ENCODE measurements at places on chromosomes 12 and 14.

DNA sequence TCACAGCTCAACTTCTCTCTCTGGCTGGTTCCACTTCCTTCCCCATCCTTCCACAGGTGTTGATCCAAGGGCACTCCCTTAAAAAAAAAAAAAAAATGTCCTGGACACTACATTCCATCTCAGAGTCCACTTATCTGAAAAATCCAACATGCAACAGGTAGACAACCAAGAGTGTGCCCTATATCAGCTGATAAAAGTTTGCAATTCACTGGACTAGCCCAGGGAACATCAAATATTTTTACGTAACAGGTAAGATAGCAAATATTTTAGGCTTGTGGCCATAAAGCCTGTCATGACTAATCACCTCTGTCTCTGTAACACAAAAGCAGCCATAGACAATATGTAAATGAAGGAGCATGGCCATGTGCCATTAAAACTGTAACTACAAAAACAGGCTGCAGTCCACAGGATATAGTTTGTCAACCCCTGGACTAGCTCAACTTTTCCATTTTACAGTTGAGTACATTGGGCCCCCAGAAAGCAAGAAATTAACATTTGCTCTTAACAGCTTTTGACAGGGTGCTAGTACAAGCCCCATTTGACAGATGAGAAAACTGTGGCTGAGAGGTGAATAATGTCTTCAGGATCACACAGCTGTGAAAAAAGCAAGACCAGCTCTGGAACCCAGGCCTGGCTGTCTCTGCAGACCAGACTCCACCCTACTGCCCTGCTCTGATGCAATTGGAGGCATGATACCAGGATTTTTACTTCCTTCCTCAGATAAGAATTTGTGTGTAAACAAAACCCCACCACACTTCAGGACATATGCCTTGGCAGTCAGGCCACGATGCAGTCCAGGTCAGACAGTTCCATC is 68.9 kb downstream of the CMKLR1 start:
- DNase-seq, result no peak

GRCh38 chr14:95850429-95850828 is 26.2 kb upstream of the TUNAR start:
- DNase-seq, result no peak

GRCh38 chr12:57085999-57086492 is 2.9 kb upstream of the NAB2 start:
- no peak for DNase-seq

DNA sequence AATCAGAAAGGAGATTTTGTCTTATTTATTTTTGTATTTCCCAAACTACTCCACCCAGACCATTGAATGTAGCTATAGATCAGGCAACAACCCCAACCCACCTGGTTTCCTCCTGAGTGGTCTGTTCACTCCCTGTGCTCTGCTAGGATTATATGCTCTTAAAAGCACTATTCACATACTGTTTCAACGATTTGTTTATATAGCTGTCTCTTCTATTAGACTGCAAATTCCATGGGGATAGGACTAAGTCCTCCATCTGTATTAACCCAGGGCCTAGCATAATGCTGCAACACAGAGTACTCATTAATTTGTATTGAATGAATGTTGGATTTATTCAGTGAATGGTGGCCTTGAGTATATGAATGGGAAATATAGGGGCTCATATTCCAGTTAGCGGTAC is 307.6 kb downstream of the RAD51B start:
- DNase-seq, result no peak

DNA sequence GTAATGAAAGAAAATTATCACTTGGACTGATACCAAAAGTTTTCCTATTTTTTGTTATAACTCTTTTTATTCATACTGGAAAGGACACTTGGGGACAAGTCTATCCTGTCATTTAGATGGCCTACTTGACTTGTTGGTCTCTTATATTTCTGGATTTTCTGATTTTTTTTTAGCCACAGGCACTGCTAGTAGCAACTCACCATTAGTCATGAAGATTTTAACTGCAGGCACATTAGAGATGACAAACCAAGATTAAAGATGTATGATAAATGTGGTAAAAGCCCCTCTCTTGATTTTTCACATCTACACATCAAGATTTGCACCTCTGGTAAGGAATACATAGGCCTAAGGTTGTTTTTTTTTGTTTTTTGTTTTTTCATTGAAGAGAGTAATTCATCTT is 217.0 kb downstream of the SLC25A21 start:
- DNase-seq, result no peak

DNA sequence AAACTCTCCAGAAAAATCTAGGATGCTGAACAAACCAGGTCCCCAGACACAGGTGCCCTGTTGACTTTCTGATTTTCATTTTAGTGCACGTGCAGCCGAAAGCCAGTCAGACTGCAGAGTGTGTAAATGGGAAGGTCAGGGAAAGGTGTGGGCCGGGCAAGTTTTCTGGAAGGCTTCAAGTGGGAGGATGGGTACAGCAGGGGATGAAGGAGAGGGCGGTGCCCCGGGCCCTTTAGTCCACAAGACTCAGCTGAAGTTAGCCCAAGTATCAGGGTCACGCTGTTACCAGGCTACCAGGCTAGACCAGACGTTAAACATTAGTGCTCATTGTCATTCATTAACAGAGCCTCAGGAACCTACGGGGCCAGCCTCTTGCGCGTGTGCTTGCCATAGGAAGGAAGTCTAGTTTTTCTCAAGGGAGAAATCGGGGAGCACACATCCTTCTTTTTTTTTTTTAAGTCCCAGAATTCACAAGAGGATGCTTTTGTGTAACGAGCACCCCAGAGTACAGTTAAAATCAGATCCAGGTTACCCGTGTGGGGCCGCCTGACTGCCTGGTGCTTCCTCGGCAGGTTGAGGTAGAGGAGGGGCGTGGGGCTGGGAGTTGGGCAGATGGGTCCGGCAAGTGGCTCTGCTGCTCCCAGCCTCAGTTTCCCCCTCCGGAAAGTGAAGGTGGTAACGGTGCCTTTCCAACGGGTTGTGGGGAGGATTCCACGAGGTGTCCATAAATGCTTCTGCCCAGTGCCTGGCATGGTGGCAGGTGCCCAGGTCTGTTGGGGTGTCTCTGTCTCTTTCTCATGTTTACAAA is 19.1 kb downstream of the BCL7A start:
- no peak for DNase-seq

DNA sequence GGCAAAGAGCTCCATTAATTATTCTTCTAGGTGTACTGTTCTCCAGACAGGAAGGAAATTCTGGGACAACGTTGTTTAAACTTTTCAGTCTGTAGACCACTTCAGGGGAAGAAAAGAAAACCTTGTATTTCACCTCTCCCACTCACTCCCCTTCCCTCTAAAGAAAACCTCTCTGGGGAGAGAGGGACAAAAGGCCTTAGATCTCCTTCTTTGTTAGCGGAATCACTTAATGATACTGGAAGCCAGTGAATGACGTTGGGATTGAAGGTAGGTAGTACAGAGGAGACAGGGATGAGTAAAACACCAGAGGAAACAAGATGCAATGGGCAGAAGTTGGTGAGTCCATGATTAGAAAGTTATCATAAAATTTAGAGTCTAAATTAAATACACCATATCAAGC is 38.7 kb upstream of the SGPP1 start:
- no peak for DNase-seq
